DMS53 (cell line): ENCODE measurements at places on chromosomes 3 and 15.

GRCh38 chr3:159417761-159418160, 570.9 kb upstream of the IL12A start:
- no peak for DNase-seq

DNA sequence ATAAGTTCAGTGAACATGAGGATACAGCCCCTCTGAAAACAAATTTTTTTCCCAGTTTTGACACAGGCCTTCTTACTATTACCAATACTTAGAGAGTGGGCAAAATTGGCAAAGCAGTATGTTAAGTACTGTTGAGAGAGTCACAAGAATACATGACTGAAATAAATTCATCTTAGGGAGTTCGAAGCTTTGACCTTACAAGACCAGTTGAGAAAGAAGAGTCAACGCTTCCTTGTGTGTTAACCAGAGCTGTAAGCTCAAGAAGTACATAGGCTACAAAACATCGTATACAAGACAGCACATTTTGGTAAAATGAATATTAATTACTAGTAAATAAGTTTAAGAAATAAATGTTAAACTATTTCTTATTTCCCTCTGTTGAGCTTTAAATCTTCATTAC, 164.4 kb upstream of the RORA start:
- no peak for DNase-seq

GRCh38 chr3:28050885-28051284, 190.5 kb upstream of the CMC1 start:
- peak; percentile 23 for DNase-seq

GRCh38 chr3:182837855-182838454, 44.7 kb downstream of the ATP11B start:
- DNase-seq = peak; percentile 60

- no peak for DNase-seq
Observed at GRCh38 chr15:66880380-66881155, 178.5 kb downstream of the SMAD6 start.
